ENCODE measurements at places on chromosomes 11 and 22. TPM values are rescaled to one million over a fixed set of nuclear protein-coding genes. Genes with fewer than 3 reads are reported as not detected.
A peak's percentile ranks its signal among the peaks of the same experiment; 100 is the strongest.

MRGPRX3 gene
- not detected for total RNA-seq

C11orf91 gene
- total RNA-seq, result not detected

TCN2 gene
- 8.1 TPM for total RNA-seq

OR52I1 gene
- not detected for total RNA-seq

GRCh38 chr22:30204015-30204741 lies 42.4 kb downstream of the LIF start:
- no peak for DNase-seq

DNA sequence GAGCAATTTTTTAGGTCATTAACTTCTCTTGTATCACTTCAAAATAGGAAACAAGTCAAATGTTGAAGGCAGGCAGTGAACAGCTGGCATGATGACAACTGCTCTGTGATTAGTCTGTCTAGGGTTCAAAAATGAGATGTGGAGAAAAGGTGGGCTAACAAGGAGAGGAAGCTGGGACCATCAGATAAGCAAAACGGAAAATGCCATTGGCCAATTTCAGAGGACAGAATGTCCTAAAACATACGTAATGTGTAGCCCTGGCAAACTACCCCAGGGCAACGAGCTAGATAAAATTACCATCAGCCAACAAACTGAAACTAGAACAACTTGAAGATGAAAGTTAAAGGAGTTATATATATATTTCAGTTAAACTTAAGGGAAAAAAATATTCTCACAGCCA lies 93.2 kb downstream of the RELT start:
- peak; percentile 89 for DNase-seq

DNA sequence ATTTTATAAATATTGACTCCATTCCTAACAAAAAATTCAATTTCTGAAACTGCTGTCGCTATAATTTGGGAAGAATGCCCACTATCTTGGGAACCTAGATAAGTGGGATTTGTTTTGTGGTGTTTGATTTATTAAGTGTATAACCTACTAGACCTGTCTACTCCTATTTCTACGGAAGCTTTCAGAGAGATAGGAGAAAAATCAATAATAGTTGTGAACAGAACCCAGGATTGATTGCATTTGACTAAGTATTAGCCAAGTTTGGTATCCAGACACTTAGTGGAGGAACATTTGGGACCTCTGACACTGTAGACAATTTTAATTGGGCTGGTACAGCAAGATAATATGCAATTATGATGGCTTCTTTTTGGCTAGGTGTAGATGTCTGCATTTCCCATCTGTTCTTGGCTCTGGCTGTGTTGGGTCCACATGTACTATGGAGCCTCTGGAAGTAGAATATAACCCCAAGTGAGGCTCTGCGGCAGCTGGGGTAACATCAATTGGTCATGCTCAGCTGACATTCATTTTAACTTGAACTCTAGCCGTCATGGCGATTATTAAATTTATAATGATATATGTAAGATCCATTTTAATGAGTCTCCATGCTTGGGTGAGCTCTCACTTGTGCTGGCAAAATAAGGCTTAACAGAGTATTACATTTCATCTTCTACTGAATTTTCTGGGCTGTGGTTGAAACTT lies 111.5 kb upstream of the E2F8 start:
- no peak for DNase-seq

DNA sequence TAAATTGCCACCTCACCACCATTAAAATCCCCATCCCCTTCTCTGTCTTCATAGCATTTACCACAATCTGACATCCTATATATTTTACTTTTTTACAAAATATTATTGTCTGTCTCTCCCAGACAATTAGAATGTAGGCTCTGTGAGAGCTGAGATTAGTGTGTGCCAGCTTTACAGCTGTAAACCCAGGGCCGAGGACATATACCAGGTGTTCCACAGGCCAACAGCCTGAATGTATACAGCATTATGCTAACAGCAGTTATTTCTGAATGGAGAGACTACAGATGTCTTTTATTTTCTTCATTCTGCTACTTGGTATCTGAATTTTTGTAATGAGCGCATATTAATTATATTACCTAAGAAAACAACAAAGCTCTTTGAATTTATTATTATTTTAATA lies 36.7 kb downstream of the FZD4 start:
- no peak for DNase-seq

- no peak for DNase-seq
These were observed 38.5 kb downstream of the DNAJC24 start for GRCh38 chr11:31408201-31408600.

GRCh38 chr22:50184902-50185374 lies 775 bp upstream of the TRABD start:
- no peak for DNase-seq

DNA sequence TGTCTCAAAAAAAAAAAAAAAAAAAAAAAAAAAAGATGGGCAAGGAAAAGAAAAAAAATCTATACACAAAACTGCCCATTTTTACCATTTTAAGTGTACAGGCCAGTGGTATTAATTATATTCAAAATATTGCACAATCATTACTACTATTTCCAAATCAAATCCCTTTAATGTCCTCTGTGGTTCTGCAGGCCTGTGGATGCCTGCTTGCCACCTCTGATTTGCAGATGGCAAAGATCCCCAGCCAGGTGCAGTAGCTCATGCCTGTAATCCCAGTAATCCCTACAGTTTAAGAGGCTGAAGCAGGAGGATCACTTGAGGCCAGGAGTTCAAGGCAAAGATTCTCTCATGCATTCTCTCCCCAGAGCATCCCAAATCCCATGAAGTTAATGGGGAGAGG lies 20.2 kb downstream of the RFPL1 start:
- no peak for DNase-seq

- peak; percentile 74 for DNase-seq
These were observed 17.5 kb downstream of the MACROD1 start for GRCh38 chr11:64148226-64148916.

- no peak for DNase-seq
These were observed 74.9 kb downstream of the PACSIN2 start for GRCh38 chr22:42939941-42940653.

GRCh38 chr11:78432058-78432515 lies 14.5 kb upstream of the GAB2 start:
- DNase-seq, result no peak

DNA sequence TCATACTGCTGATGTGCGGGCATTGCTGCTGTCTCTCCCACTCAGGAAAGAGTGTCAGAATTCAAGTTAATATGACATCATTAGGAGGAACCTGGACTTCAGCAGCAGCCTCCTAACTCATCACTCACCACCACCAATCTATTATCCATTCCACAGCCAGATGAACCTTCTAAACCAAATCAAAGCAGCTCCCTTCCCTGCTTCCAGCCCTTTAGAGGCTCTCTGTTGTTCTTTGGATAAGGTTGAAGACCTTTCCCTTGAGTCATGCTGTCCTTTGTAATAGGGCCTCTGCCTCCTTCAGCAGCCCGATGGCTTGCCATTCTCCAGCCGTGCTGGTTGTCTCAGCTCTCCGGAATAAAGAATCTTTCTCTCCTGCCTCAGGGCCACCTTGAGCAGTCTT lies 301.3 kb downstream of the DDX10 start:
- no peak for DNase-seq
